A549 (cell line): ENCODE measurements at places on chromosomes 12 and 14. TPM values are rescaled to one million over a fixed set of nuclear protein-coding genes. Genes with fewer than 3 reads are reported as not detected.

DNA sequence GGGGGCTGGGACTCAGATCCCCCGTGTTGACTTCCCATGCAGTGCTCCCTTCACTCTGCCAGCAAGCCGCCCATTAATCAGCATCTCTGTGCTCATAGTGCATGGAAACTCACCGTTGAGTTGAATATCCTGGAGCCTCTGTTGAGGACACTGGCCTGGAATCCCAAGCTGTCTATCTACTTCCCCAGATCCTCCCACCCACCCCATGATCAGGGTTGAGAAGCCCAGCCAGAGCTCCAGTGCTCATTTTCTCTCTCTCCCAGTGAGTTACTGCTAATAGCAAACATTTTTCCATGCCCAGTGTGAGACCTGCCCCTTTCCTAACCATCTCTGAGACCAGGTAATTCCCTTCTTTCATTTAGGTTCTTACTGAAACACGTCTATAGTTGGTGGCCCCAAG lies 88.2 kb downstream of the SLC24A4 start:
- no peak for DNase-seq

DNA sequence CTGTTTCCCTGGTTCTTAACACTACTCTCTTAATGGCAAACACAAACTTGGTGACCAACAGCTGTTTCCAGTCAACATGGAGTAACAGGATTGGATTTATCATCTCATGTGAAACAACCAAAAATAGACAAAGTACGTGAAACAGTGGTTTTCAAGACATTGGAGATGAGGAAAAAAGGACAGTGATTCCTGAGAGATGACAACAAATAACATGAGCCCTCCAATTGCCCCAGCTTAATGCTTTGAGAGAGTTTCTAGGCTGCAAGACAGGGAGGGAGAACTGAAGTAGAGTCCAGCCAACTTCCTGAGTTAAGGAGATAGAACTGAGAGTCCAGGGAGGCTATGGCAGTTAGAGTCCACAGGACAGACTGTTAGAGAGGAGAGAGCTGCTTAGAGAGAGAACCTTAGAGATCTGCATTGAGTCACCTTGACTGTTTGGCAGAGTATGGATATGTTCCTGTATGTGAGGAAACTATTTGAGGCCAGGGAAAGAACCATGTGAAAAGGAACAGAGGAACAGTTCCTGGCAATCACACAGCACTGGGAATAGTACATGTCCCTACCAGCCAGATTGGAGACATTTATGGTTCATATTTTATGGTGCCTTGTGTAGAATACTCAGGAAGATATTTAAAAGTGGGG lies 106.4 kb downstream of the PCNX1 start:
- no peak for DNase-seq

- DNase-seq: no peak
Observed at GRCh38 chr14:46653031-46653755, 1.6 kb upstream of the RPL10L start.

Gene FSCB
- not detected in 3 replicates for polyA plus RNA-seq

GRCh38 chr14:70020352-70021170 lies 141.3 kb downstream of the SMOC1 start:
- DNase-seq: no peak

DNA sequence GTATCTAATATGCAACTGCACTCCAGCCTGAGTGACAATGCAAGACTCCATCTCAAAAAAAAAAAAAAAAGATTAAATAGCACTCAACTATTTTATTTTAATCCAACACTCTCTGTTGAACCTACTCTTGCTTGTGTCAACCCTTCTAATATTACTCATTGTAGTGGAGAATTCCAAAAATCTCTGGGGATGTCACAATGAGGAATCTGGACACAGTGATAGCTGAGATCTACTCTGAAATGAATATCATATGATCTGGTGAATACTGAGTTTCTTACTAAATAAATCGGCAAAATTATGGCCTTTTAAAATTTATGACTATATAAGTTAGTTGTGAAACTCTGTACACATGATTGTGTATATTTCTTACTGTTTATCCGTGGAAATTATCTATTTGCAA lies 418.2 kb downstream of the BCAT1 start:
- DNase-seq: no peak

Gene ITGA5
- 21.5 to 30.0 TPM (median 27.2 TPM) in 3 replicates for polyA plus RNA-seq

- no peak for DNase-seq
Observed at GRCh38 chr12:46627686-46628085, 198.1 kb downstream of the SLC38A4 start.

GRCh38 chr14:67918838-67919237 lies 99.3 kb downstream of the RAD51B start:
- DNase-seq: no peak

Gene IRAK3
- polyA plus RNA-seq: 0.06 to 0.16 TPM (median 0.12 TPM) in 3 replicates

Gene TPPP2
- not detected in 3 replicates for polyA plus RNA-seq

DNA sequence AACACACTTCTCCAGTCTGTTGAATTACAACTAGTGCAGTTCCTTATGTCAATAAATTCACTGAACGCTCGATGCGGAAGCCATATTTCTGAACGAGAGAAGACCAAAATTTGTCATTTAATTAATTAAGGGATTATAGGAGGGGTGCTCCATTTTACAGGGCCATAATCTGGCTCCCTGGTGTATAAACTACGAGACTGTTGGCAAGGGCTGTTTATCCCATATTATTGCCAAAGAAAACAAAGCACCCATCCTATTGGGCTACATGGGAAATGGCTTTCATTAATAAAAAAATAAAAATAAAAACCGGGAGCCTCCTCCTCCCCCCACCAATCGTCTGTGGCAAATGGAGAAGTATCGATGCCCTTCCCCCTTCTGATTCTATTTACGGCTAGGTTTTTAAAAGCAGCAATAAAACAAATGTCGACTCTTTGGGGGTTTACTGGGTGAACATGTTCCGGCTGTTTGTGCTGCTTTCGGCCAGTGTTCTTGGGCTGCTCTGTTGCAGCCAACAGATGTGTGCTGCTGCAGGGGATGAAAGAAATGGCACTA lies 24.8 kb downstream of the ATF7 start:
- DNase-seq: no peak

DNA sequence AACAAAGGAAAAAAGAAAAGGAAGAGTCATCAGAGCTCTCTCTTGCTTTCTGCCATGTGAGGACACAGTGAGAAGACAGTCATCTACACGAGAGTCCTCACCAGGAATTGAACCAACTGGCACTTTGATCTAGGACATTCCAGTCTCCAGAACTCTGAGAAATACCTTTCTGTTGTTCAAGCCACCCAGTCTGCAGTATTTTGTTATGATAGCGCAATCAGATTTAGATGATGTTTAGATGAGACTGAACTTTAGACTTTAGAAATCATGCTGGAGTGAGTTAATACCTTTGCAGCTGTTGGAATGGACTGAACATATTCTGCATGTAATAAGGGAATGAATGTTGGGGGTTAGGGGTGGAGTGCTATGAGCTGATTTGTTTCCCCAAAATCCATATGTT lies 28.1 kb upstream of the RAB21 start:
- DNase-seq: no peak

GRCh38 chr12:23750923-23751322 lies 198.5 kb downstream of the SOX5 start:
- no peak for DNase-seq

Gene TSPAN19
- 0.12 to 0.13 TPM in 2 of 3 replicates, not detected in the other for polyA plus RNA-seq

- no peak for DNase-seq
Observed at GRCh38 chr14:69468949-69469348, 15.6 kb upstream of the PLEKHD1 start.

Gene INTS13
- 30.9 to 39.7 TPM (median 34.9 TPM) in 3 replicates for polyA plus RNA-seq

Gene LRRC43
- polyA plus RNA-seq: 0.14 to 0.26 TPM in 2 of 3 replicates, not detected in the other

Gene FGF6
- polyA plus RNA-seq: not detected in 3 replicates

- peak; percentile 53 for DNase-seq
Observed at GRCh38 chr12:66269757-66270383, 32.4 kb upstream of the HELB start.

Gene TTC9
- polyA plus RNA-seq: 1.3 to 1.7 TPM (median 1.3 TPM) in 3 replicates

DNA sequence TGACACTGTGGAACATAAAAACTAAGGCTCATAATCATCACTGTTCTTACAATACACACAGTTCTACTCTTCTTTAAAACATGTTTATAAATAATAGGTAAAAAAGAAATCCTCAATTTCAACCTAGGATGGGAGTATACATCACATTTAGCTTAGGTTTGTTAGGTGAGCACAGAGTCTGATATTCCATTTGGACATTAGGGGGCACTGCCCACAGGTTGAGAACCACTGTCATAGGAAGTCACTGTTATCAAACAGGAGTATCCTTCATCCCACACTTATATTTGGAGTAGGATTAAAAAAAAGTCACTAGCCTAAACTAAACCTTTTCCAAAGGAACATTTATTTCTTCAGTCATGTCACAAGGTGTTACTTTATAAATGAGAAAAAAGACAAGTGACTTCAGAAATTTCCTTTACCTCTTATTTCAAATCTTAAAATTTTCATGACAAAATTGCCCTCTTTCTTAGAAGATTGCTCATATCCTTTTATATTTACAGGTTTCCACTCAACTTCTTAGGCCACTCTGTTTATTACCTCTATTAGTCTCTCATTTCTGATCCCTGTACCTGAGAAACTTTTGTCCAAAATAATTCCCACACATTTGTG lies 240.6 kb downstream of the CPNE8 start:
- no peak for DNase-seq

DNA sequence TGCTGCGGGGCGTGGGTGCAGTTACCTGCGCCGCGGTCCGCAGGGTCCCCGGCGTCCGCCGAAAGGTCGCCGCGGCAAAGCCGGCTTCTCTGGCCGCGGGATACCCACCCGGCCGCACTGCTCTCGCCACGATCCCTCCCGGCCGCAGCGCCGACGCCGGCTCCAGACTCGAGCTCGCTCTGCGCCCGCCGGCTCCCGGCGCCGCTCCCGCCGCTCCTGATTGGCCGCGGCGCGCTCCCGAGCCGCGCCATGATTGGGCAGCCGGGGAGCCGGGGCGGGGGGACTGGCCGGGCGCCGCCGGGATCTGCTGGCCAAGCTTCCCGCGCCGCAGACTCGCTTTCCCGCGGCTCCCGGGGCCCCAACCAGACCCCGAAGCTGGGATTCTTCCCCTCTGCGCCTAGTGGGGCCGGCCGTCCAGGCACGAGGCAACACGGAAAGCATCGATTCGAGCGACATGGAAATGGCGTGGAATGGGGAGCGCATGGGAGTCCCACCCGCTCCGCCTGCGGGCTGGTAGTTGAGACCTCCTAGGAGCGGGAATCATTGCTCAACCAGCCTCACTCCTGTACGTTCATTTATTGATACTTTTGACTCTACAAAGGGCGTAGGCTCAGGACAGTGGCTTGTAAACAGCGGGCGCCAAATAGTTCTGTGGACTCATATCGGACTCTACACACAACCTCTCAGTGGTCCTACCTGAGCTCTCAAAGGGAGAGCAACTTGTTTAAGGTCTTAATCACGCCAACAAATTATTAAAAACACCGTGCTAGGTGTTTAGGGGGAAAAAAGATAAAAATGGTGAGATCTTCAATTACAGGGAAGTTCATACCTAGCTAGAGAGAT lies 36.4 kb upstream of the STON2 start:
- DNase-seq: peak; percentile 58

Gene APOF
- not detected in 3 replicates for polyA plus RNA-seq

Gene MOAP1
- polyA plus RNA-seq: 11.0 to 13.5 TPM (median 13.3 TPM) in 3 replicates

DNA sequence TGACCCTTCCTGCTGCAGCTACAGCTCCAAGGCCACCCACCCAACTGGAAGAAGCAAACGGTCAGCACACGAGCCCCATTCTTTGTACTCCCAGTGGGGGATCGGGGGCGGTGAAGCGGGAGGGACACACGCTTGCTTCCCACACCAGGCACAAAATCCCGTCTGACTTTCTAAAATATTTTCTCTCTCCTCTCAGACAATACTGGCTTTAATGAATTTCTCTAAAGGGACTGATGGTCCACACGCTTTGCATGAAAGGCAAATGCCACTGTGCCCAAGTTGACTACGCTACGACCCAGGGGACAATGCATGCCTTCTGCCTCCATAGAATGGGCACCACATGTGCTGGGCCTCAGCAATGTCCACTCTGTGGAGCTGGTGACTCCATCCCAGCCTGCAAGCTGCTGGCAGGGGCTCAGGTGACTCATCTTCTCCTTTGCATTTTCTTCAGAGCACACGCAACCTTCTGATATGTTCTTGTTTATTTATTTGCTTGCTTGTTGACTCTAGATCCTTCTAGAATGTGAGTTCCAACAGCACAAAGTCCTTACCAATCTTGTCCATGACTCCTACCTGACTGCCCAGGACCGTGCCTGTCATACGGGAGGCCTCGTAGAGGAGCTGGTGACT lies 15.6 kb downstream of the SYNE3 start:
- DNase-seq: no peak

GRCh38 chr14:50550294-50550693 lies 9.7 kb upstream of the ATL1 start:
- no peak for DNase-seq

Gene DENND5B
- 14.9 to 15.5 TPM (median 15.3 TPM) in 3 replicates for polyA plus RNA-seq

Gene ZNF385A
- 10.0 to 14.9 TPM (median 14.1 TPM) in 3 replicates for polyA plus RNA-seq

Gene ZC3H14
- polyA plus RNA-seq: 64.5 to 73.3 TPM (median 68.1 TPM) in 3 replicates

Gene ACACB
- 6.4 to 7.6 TPM (median 6.5 TPM) in 3 replicates for polyA plus RNA-seq

GRCh38 chr12:116153983-116154382 lies 123.5 kb downstream of the MED13L start:
- DNase-seq: no peak

DNA sequence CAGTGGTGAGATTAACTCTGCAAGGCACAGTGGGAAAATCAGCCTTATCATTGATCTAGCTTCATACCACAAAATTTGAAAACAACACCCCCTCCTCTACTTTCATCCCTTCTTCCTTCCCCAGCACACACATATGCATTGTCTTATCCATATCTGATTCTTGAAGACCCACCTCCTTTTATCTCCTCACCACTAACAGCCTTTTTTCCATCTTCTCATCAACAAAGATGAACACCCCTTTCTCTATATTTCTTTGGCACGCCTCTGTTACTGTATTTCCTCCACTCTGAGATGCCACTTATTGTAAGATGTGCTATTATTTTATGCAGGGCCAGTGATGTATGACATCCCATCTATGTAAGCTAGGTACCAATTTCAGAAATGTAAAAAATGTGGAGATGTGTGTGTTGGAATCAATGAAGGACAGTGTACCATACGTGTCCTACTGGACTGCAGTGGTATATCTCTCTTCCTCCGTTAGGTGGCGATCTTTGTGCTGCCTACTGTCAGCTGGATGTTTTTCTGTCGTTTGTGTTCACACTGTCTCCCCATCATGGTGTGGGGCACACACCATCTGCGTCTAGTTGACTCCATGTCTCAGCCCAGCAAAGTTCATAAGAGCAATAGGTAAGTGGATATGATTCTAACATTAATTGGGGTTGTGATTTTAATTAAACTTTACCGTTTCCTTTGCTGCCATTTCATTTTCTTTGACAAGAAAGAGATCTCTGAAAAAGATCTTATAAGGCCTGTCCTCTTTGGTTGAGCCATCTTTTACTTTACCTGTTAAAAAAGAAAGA lies 24.0 kb downstream of the CCDC38 start:
- DNase-seq: peak; percentile 71

DNA sequence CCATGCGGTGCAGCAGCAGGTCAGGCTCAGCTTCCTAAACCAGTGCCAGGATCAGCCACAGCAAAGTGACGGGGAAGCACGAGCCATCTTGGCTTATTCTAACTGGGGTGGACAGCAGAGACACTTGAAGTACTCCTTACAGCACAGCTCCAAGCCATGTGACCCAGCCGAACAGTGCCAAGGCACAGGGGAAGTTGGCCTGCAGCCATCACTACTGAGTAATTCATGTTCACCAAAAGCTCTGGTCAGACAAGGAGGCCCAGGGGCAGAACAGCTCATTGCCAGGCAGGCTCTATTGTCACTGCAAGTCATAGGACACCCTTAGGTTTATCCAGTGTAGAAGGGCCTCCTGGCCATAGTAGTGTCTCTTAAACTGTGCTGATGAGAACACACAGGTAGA lies 23.4 kb upstream of the SLC35F4 start:
- DNase-seq: no peak

GRCh38 chr12:1256991-1257390 lies 266.0 kb downstream of the ERC1 start:
- no peak for DNase-seq

Gene ALDH2
- 75.8 to 97.5 TPM (median 84.9 TPM) in 3 replicates for polyA plus RNA-seq
